ENCODE measurements at places on chromosomes 12 and 14.

DNA sequence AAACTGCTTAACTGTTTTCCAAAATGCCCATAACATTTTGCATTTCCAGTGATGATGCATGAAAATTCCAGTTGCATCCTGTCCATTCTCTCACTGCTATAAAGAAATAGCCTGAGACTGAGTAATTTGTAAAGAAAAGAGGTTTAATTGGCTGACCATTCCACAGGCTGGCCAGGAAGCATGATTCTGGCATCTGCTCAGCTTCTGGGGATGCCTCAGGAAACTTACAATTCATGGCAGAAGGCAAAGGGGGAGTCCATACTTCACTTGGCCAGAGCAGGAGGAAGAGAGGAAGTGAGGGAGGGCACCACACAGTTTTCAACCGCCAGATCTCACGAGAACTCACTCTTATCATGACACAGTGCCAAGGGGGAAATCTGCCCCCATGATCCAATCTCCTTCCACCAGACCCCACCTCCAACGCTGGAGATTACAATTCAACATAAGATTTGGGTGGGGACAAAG lies 18.2 kb upstream of the CLEC2D start:
- no peak for DNase-seq

DNA sequence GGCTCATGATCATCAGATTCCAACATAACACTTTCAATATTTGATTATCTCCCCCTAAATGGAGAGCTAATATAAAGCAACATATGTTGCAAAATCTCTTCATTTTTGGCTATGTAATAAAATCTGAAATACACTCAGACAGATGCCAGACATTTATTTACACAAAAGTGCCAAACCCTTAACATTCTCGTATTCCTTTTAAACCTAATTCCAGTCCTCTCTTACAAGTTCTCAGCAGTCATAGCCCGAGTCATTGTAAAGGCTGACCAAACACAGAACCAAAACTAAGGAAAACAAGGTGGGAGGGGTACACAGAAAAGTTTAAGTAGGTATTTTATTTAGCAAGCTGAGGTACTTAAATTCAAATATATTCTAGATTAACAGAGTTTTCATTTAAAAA lies 81.4 kb downstream of the LRP6 start:
- DNase-seq, result no peak

- DNase-seq, result no peak
These were observed 49.8 kb downstream of the TRPV4 start for GRCh38 chr12:109783135-109783964.

DNA sequence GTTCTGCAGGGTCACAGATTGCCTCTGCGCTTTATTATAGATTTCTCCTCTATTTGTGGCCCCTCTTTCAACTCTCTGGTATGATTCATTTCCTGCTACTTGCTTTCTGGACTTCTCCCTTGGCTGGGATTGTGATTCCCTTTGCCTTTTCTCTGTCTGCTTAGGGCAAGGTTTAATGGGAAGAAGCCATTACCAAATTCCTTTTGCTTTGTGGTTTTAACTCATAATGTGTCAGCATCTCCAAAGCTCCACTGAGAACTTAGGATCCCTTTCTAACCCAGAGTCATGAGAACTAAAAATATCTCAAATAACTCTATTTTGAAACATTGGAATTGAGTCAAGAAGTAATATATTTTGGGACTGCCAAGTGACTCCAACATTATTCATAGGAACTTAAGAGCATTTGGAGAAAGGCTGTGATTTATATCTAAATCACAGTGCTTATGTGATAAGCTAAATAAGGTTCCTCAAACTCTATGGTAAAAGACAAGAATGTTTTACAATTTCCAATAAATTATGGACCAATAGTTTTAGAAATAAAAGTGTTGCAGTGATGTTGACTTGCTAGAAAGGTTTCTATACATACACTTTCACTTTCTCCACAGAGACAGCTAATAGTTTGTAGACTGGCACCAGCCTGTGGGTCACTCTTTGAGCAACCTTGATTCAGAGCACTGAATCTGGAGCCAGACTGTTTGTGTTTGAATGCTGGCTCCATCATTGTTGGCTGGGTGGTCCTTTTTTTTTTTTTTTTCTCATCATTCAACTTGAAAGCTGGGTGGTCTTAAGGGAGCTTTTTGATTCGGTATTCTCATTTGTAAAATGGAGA lies 93.9 kb downstream of the DACT1 start:
- peak; percentile 93 for DNase-seq

DNA sequence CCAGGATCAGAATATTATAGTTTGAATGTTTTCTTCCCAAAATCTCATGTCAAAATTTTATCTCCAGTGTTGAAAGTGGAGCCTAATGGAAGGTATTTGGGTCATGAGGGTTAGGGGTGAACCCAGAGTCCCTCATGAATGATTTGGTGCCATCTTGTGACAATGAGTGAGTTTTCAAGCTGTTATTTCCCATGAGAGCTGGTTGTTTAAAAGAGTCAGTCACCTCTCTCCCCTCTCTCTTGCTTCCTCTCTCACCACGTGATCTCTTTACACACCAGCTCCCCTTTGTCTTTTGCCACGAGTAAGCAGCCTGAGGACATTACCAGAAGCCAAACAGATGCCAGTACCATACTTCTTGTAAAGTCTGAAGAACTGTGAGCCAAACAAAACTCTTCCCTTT lies 561.6 kb downstream of the RERGL start:
- no peak for DNase-seq

DNA sequence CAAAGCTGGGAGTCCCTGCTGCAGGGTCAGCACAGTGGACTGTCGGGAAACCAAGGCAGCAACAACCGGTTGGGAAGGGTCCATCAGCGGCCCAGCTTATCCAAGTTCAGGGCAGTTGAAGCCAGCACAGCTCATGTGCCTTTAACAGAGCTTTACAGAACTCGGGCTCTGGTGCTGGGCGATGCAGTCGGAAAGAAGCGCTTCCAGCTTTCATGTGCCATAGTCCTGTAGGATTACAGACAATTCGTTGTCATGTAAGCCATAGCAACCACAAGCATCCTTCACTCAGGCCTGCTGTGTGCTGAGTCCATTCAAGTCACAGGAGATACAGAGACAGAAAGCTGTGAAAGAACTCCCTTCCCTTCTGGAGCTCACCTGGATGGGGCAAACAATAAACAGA lies 3.5 kb upstream of the FAM181A start:
- DNase-seq, result no peak

- no peak for DNase-seq
These were observed 43.5 kb downstream of the B4GALNT3 start for GRCh38 chr12:503111-503761.

DNA sequence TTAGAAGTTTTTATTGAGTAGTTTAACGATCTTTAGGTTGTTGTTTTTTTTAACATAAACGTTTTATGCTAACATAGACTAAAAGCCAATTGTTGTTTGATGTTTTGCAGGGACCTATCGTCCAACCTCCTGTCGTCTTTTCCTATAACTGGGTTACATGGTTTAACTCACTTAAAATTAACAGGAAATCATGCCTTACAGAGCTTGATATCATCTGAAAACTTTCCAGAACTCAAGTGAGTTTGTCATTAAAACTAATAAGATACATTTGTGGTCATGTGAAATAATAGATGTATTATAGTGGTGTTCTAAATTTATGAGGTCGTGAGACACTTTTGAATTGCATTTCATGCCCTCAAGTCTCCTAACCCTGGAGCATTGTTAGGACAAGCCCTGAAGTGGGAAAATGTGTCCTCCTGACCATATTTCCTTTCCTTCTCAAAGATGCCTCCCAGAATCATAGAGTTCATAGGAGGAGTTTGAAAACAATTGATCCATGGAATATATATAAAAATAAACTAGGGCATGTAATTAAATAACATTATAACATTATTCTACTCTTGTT lies 84.9 kb downstream of the ZFC3H1 start:
- no peak for DNase-seq

DNA sequence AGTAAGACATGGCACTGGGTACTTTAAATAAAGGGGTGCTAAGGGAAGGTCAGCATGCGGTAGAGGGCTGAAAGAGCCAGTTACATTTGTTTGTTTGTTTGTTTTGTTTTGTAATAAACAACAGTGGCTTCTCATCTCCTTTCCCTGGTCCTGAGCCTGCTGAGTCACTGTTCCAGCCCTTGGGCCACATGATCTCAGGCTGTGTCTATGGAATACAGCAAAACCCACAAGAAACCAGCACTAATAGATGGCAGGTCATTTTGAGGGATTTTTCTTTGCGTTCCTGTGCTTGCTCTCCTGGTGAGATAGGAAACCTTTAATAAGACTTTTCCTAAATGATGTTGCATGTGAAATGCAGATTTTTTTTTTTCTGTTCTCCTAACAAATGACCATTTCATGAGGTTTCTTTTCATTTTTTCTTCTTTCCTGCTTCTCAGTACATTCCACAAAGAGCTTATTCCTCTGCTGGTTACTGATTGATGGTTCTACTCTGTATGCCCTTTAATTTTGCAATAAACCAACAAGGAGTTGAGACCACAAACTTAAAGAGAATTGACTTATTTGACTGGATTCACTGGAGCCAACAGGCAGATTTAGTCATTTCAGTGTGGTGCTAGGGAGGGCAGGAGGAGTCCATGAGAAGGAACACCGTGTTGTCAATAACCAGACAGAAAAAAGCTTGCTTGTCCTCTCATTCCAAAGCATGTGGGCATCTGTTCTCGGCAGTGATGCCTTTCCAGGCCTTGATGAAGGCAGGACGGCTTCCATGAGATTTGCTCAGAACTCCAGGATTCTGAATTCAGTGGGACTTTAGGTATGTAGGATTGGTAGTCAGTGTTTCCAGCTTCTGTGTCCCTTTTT lies 459.2 kb downstream of the RAD51B start:
- no peak for DNase-seq

DNA sequence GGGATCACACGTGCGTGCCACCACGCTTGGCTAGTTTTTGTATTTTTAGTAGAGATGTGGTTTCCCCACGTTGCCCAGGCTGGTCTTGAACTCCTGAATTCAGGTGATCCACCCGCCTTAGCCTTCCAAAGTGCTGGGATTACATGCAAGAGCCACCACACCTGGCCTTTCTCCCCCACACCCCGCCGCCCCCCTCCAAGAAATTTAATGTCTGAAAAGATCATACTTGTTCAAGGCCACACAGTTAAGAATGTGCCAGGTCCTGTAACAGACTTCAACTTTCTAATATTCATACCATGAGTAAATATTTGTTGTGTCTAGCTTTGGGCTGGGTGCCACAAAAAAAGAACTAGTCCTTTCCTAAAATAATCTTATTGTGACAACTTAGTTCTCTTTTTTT lies 9.1 kb downstream of the GATC start:
- DNase-seq, result no peak

DNA sequence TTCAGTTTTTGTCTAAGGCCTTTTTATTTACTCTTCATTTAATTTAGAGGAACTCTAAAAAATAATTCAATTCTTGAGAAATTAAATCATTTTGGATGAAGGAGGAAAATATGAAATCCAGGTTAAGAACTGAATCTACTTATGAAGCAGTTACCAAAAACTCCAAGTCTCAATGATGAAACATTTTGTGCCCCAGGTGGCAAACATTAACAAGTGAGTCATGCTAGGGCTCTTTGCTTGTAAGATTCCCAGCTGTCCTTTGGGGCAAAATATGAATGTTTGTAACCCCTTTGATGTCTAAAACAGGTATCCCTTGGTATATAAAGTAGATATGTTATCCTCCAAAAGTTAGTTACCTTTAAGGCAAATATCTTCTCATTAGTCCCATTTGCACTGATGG lies 202.4 kb downstream of the NEDD1 start:
- no peak for DNase-seq

GRCh38 chr12:80268924-80269749 lies 169.8 kb downstream of the OTOGL start:
- DNase-seq, result peak; percentile 56

- DNase-seq, result no peak
These were observed 34.1 kb downstream of the SCFD1 start for GRCh38 chr14:30656190-30656632.

- peak; percentile 96 for DNase-seq
These were observed 99.1 kb upstream of the NAP1L1 start for GRCh38 chr12:76183459-76184186.

- no peak for DNase-seq
These were observed 197.0 kb upstream of the EEA1 start for GRCh38 chr12:93126069-93126474.

DNA sequence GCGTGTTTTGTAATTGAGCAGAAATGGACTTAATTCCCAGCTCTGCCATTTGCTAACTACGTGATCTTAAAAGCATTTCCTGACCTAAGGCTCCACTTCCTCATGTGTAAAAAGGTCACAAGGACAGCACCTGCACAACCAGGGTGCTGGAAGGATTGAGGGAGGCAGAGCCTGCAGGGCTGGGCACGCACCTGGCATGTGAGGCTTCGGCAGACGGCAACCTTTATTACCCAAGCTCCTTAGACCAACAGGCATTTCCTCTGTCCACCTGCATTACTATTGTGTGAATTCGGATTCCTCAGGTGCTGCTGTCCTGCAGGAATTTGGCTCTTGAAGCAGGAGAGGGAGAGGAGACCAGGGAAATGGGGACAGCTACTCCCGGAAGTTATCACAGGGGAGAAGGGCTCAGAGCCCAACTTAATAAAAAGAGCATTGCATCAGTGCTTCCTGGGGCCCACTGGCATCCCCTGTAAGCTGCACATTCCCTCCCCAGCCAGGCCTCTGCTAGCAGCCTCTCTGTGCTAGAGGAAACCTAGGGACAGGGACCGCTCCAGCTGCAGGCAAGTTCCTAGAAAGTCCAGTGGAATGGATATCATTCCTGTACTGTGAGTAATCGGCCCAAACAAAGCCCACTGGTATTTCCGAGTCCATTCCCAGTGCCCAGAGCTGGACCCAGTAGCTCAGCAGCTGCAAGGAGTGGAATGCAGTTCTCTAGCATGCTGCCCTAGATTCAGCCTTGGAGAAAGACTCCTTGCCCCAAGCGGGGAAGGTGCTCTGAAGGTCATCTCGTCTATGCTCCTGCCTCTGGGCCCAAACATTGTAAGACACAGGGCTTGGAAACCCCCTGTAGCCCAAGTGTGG lies 157.1 kb upstream of the CCND2 start:
- DNase-seq, result peak; percentile 61

DNA sequence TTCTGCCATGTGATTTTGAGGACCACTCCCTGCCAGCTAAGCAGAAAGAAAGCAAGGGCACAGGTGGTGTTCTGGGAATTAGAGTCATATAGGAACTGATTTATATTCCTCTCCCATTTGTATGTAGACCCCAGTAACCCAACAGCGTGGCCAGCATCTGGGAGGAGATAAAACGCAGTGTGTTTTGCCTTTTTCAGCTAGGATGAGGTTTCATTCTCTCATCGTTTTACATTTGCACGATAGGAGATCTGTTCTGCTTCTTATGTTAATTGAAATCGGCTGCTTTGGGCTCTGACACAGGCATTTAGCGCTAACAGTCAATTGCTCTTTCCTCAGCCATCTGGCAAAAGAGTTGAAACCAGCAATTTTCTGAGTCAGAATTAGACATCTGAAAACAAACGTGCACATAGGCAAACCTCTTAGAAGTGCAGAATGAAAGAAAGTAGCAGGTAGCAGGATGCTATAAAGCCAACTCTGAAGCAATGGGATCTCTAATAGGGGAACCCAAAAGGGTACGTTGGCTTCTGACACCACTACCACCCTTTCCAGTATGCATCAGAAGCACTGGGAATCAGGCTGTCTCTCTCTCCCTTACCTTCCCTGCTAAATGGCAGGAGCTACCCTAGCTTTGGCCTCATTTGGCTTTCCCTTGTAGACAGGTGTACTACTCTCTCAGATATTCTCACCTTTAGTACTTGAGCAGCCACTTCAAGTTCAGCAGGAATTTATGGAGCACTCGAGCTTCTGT lies 219.1 kb downstream of the PHLDA1 start:
- peak; percentile 71 for DNase-seq

GRCh38 chr12:16407346-16407745 lies 59.9 kb downstream of the MGST1 start:
- DNase-seq, result no peak
